ENCODE measurements at places on chromosomes 6 and 20.

- DNase-seq = no peak
Measured at GRCh38 chr20:4247261-4247660, 231.9 kb upstream of the RNF24 start.

GRCh38 chr20:57350081-57350710 lies 859 bp upstream of the RAE1 start:
- DNase-seq = no peak

DNA sequence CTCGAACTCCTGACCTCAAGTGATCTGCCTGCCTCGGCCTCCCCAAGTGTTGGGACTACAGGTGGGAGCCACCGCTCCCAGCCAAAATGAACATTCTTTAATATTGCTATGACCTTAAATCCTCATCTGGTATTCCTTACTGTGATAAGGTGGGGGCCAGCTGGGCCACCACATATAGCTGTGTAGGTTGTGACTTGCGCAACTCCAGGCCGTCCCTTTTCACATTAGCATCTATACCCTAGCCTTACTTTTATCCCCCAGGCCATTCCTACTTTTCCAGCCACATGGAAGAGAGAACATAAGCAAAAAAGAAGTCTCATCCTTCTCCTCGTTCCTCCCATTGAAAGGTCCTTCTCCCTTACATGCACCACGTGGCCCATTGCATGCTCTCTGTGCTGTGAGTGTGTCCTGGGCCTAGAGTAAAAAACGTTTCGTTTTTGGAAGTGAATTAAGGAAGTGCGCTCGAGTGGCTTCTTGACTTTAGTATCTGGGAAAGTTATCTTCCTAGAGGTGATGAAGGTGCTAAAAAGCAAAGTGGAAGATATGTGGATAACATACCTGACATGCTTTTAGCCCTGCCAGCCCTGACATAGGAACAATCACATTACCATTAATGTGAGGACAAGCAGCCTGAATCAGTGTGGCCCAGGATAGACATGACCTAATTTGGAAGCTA lies 56.8 kb upstream of the KIF13A start:
- DNase-seq = no peak

GRCh38 chr6:16069222-16069621 lies 59.7 kb upstream of the MYLIP start:
- no peak for DNase-seq

DNA sequence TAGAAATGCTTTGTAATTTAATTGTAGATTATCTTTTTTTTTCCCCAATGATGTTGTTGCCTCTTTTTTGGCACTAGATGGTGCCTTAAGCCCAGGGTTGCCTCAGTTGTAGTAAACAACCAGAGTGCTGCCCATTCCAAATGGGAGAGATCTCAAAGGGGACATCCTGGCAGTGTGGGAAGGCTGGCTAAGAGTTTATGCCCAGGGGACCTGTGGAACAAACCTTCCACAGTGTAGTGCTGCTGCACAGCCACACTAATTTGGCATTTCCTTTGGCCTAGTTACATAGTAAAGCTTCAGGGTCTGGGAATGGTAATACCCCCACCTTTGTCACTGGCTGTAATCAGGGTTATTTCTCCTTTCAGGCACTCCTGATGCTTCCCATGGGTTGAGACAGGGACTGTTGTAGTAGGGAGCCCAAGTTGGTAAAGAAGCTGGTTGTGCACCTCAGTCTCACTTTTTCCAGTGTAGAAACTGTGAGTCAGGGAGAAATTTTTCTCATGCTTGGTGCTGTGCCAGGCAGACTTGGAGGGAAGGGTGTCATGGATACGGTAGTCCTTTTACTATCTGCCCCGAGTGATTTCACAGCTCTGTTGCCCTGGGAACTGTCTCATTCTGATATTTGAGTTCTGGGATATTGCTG lies 177.8 kb upstream of the ECI2 start:
- DNase-seq = peak; percentile 54

GRCh38 chr20:3993109-3993508 lies 22.2 kb downstream of the RNF24 start:
- DNase-seq = no peak

DNA sequence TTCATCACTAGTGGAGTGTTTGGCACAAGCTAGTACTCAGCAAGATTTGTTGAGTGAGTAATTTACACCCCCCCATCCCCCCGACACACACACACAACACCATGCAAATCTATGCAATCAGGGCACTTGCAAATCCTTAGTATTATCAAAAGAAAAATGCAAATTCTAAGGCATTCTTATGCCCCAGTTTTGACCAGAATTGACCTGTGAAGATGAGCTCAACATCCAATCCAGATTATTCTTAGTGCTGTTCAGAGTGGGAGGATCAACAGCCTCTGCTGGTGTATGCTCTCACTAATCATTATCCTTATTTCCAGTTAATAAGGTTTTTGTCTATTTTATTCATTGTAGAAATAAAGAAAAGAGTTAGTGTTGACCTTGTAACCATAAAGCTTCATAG lies 185.4 kb downstream of the PLCB1 start:
- DNase-seq = no peak

DNA sequence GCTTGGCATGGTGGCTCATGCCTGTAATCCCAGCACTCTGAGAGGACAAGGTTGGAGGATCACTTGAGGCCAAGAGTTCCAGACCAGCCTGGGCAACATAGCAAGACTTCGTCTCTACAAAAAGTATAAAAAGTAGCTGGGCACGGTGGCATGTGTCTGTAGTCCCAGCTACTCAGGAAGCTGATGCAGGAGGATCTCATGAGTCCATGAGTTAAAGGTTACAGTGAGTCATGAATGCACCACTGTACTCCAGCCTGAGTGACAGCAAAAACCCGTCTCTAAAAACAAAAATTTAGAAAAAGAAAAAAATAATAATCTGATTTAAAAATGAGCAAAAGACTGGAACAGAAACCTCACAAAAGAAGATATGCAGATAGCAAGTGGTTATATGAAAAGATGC lies 279.7 kb downstream of the RNGTT start:
- DNase-seq = no peak

- no peak for DNase-seq
Measured at GRCh38 chr20:38811769-38812168, 6.3 kb downstream of the PPP1R16B start.

- DNase-seq = peak; percentile 88
Measured at GRCh38 chr6:109455437-109456110, at the start of gene MICAL1. TSS of gene MICAL1 (minus strand) at chr6:109455772. CDS start at chr6:109454196, 1,576 bp downstream.

DNA sequence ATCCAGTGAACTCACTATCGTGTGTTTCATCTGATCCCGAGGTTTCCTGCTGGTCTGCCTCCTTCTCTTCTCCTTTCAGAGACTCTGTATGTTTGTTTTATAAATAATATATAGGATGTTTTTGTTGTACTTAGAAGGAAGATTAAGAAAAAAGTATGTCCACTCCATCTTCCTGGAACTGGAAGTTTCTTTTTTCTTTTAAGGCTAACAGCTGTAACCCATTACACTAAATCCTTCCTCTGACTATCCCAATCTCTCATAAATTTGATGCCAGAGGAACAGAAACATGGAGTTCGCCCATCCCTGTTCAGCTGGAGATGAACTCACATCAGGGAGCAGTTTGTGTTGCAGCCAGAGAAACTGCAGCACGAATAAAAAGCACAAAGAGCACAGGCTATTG lies 20.7 kb downstream of the RIPK1 start:
- DNase-seq = no peak

DNA sequence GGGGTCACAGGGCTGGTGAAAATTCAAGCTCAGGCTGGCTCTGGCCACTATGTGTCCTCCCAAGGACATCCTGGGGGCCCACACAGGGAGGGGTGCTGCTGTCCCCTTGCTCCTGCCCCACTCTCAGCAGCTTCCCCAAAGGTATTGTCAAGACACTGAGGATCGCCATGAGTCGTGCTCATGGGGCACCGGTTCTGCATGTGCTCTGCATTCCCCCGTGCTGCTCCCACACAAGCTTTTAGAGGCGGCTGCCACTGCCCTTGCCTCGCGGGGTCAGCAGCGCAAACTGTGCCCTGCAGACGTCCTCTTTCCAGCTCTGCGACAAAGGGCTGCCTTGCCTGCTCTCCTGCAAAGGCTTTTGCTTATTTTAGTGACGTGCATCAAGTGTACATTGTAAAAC lies 179.8 kb downstream of the ERMARD start:
- no peak for DNase-seq

All from neural progenitor cell (in vitro differentiated cells).